Hippocampal formation (tissue), 2 donors: ENCODE measurements at places on chromosomes 16 and 17.

- no peak for DNase-seq
These were observed 52.4 kb upstream of the ALOX12 start for GRCh38 chr17:6943406-6943805.

GRCh38 chr16:54204756-54205155, 81.8 kb downstream of the IRX3 start:
- peak; percentile 29 for DNase-seq

DNA sequence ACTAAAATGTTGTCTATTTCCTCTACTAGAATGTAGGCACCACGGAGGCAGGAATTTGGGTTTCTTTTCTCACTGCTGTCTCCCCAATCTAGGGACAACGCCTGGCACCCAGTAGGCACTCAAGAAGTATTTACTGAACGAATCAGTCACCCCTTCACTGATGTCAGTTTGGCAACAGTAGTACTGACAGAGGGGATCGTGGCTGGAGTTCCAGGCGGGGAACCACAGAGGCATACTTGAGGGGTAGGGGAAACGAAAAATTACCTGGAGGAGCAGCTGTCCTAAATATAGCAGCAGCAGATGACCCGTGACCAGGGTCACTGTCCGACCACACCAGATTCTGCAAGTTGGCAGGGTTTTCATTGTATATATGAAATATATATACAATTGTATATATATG, 33.3 kb downstream of the TRIM25 start:
- no peak for DNase-seq

GRCh38 chr16:55839115-55839514, 6.2 kb upstream of the CES1 start:
- no peak for DNase-seq

DNA sequence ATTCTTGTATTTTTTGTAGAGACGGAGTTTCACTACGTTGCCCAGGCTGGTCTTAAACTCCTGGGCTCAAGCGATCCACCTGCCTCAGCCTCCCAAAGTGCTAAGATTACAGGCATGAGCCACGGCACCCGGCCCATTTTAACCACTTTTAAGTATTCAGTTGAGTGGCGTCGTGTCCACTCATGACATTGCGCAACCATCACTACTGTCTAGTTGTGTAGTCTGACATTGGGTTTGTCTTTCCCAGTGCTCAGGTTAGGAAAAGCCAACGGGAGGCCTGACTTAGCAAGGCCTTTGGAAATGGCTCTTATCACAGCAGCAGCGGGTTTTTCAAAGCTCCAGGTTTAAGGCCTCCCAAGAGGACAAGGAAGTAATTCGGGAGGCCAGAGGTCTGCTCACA, 58.7 kb downstream of the LITAF start:
- DNase-seq, result no peak

DNA sequence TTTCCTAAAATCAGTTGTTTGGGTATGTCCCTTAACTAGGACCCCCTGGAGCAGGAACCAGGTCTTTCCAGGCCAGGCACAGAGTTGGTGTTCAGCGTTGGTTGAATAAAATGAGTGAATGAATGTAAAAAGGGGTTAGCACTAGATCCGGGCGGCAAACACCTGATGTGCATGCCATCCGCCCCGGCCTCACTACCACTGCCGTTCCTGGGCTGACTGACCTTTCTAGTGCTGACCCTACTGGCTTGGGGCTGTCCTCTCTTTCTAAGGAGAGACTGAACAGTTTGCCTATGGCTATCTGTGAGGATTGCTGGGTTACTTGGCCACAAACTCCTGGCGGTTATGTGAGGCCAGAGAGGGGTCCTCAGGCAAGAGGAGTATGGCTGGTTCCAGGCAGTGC, 10.1 kb upstream of the PHF12 start:
- no peak for DNase-seq

GRCh38 chr16:77353587-77354263, 81.1 kb downstream of the ADAMTS18 start:
- no peak for DNase-seq

DNA sequence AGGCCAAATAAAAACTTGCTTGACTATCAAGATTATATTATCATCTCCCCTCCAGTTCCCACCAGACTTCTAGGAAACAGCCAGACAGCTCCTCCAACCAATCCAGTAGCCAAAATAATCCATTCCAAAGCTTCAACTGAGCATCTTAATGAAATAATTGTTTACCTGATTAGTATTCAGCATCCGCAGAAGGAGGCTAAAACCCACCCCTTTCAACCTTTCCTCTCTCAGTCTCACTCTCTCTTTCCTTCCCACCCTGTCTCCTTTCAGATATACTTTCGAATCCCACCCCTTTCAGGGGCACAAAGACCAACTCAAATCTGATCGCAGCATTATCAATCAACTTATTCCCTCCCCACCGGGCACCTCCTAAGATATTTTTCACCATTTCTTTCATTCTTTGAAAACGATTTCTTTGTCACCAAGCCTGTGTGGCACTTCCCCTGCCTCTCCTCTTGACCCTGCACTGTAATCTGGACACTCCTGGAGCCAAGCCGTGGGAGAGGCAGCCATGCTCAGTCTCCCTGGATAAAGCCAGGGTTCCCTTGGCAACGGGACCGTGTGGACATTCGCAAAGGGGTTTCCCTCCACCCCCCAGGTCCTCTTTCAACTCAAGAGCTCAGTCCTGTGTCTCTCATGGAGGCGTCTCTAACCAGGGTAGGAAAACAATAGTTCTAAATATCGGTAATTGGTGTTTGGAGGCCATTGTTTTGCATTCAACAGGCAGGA, at the start of gene ANKFN1:
Gene ANKFN1, plus strand, starts transcription at position 602 of the 729 bp plus-strand sequence. CDS start 59,193 bp downstream, outside the sequence.
- no peak for DNase-seq

GRCh38 chr17:50834429-50835300, 721 bp upstream of the WFIKKN2 start:
- DNase-seq, result no peak

GRCh38 chr17:17621254-17621653, 29.7 kb upstream of the PEMT start:
- no peak for DNase-seq

GRCh38 chr16:80862160-80862705, 57.8 kb upstream of the CDYL2 start:
- DNase-seq, result no peak

DNA sequence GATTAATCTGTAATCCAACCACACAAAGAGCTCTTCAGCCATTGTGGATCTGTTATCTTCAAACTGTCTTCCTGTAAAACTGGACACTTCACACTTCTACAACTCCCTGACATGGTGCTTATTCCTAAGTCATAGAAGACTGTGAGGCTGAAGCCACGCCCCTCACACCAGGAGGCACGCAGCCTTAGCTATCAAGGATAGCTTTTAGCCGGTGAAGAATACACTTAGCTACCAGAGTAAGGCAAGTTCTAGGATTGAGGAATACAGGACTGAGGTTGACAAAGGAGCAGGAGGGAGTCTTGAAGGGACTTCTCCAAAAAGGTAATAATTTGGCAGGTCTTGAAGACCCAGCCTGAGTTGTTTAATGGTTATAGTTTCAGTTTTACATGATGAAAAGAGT, 79.8 kb upstream of the GAS7 start:
- no peak for DNase-seq

GRCh38 chr17:77749321-77749751, 209.2 kb upstream of the TNRC6C start:
- no peak for DNase-seq

- no peak for DNase-seq
These were observed 42.7 kb upstream of the METRNL start for GRCh38 chr17:83036666-83037065.

DNA sequence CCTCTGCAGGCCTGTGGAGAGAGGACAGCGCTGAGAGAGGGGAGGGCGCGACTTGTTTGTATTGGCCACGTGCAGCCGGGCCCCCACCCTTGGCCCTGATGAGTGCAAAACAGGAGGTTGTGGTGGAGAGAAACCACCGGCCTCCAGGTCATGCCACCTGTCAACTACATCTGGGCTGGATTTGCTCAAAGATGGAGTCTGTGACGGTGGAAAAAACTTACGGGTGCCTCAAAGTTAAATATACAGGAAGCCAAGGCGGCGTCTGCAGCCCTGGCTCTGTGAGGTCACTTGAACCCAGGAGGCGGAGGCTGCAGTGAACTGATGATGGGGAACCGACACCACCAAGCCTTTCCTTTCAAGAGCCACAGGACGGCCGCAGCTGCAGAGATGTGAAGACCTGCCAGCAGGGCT, 15.7 kb downstream of the C16orf74 start:
- DNase-seq, result no peak

DNA sequence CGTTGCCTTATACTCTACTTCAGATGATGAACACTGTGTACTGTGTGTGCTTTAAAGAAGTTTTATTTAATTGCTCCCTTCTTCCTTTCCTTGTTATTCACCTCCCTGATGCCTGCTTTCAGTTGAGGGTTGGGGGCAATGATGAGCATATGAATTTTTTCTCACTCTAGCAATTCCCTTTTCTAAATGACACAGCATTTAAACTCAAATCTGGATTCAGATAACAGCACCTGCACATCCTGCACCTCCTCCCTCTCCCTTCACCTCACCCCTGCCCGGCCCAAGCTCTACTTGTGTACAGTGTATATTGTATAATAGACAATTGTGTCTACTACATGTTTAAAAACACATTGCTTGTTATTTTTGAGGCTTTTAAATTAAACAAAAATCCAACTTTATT, 13.0 kb upstream of the PNPO start:
- no peak for DNase-seq

DNA sequence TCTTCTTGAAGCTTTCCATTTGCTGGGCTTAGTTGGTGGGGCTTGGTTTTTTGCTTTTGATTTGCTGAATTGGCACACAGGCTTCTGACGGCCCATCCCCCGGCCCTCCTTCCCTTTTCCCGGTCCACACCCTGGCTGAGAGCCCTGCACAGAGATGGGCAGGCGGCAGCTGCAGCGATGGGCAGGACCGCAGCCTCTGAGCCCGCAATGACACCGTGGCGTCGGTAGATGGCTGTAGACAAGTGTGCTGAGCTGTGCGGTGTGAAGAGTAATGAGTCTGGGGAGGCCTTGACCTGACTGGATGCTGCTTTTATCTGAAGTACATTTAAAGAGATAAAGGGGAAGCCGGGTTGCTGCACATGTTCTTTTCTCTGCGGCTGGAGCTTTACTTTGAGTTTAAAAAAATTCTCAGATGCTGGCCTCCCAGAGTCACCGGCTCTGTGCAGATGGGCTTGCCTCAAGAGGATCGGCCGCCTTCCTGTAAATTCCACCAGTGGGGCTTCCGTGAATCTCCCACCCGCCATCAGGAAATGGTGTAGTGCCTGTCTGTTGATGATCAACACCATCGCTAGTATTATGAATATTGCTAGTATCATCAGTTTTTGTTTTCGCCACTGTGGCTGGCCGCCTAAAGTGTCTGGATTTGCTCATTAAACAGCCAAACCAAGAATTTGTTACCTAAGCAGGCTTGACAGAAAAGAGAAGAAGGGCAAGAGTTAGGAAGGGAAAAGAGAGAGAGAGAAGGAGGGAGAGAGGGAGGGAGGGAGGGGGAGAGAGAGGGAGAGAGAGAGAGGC, 245.6 kb upstream of the RBFOX1 start:
- peak; percentile 3 for DNase-seq

DNA sequence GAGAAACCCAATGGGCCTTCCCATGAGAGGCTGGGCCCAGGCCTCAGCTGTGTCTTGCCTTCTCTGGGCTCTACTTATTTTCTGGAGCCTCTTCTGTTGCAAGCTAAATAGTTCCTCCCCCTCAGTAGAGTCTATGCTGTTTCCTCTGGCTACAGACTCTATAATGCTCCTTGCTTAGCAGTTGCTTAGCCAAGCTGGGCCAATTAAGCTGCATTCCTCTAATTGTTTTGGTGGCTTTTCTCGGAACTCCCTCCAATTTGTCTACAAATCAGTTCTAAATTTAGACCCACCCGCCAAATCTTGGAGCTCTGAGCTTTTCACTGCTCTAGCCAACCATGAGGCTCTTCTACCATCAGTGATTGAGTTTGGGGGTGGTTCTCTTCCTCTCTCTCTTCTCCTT, 302.7 kb upstream of the ASIC2 start:
- DNase-seq, result peak; percentile 31

GRCh38 chr17:61594294-61594825, 3.3 kb upstream of the NACA2 start:
- DNase-seq, result no peak

DNA sequence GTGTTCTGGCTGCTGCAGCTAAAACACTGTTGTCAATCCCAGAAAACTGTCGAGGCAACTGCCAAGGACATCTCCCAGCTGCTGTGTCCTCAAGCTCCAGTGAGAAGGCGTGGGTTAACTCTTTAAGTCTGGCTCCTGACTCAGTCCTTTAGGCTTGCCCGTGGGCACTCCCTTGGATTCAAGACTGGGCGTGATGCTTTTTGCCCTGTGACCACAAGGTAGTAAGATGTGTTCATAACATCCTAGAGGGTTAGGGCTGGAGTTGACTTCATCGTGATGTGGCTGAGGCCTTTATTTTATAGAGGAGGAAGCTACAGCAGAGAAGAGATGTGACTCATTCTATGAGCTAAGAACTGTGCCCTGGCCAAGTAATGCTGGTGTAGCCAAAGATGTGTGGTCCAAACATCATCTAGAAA, 50.9 kb upstream of the TEKT3 start:
- no peak for DNase-seq

DNA sequence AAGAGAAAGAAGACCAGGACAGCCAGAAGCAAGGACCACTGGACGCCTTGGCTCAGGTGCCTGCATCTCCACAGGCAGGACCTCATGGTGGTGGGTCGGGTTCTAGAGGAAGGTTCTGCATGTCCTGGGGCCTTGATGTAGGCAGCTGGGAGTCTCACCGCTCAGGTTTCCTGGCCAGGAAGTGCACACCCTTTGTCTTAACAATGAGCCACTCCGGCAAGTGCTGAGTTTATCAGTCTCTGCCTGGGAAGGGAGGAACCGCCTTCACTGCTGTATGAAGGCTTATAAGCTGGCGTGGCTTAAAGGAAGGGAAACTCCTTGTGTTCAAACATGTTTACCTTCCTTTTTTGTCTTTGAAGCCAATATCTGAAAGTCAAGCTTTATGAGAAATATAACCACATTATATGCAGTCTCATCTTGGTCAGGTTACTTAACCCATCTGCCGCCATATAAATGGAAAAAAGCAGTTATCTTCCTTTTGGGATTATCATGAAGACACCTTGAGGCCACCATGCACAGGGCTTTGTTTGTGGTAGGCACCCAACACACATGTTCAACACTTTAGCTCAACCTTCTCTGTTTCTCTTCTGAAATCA, at the start of gene ST6GALNAC1:
Gene ST6GALNAC1, minus strand, starts transcription at position 205 of the 596 bp plus-strand sequence. Its CDS starts 119 bp downstream, at position 86.
- no peak for DNase-seq

GRCh38 chr17:6346986-6347385, 87.9 kb downstream of the AIPL1 start:
- DNase-seq, result no peak

DNA sequence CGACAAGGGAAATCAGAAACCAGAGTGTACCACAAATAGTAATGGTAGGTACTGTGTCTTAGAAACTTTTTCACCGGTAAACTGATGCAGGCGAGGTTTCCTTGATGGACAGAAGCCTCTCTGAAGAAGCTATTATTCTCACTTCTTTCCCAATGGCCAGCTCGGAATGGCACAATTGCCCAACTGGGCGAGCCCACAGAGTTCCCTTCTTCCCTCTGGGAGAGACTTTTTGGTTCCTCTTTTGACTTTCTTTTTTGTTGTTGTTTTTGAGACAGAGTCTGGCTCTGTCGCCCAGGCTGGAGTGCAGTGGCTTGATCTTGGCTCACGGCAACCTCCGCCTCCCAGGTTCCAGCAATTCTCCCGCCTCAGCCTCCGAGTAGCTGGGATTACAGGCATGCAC, 16.9 kb downstream of the SLC43A2 start:
- no peak for DNase-seq

- DNase-seq, result no peak
These were observed 103.3 kb downstream of the CA4 start for GRCh38 chr17:60253048-60253447.

- peak; percentile 48 for DNase-seq
These were observed 19.3 kb upstream of the MTMR4 start for GRCh38 chr17:58533616-58534188.
